ENCODE measurements at places on chromosomes 3 and 15.

DNA sequence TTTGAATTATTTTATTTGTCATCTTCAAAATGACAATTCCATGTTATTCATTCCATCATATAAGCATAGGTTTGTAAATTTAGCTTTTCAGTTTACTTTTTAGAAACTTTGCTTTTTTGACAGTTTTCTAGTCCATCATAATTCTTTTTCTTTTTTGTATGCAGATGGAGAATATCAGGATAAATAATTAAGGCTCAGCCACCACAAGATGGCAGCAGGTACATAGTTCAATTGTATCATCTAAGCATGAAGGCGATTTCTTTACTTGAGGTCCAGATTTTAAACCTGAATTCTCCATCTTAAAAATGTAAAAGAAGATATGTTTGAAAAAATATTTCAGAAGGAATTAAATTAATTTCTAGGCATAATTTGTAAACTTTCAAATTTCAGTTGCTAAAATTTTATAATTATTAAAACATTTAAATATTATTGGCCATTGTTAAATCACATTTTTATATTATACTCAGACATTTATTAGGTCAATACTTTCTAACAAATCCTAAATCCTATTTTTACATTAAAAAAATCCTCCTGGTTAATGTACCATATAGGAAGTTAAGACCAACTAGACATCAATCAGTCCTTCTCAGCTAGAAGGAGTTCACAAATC, 15.1 kb downstream of the PLSCR5 start:
- no peak for DNase-seq

DNA sequence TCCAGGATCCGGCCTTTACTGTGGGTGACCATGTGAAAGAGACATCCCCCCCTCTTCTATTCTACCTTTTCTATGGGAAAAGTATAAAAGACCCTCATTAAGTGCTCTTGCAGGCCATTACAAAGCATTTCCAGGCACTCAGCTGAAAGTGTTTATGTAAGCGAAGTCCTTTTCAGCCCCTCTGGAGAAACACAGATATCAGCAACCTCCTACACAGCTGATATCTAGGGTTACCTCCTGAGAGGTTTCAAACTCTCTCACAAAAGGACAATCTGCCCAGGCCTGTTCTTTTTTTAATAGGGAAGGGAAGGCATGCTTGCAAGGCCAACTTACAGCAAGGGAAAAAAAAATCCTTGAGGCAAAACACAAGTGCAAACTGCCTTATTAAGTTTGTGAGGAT, 12.6 kb downstream of the ETV5 start:
- DNase-seq = no peak

- no peak for DNase-seq
Observed at GRCh38 chr3:13086531-13086981, 13.3 kb upstream of the IQSEC1 start.

GRCh38 chr3:194259982-194260766, 91.0 kb downstream of the CPN2 start:
- DNase-seq = peak; percentile 50

GRCh38 chr3:156963096-156963495, 136.9 kb downstream of the LEKR1 start:
- no peak for DNase-seq

DNA sequence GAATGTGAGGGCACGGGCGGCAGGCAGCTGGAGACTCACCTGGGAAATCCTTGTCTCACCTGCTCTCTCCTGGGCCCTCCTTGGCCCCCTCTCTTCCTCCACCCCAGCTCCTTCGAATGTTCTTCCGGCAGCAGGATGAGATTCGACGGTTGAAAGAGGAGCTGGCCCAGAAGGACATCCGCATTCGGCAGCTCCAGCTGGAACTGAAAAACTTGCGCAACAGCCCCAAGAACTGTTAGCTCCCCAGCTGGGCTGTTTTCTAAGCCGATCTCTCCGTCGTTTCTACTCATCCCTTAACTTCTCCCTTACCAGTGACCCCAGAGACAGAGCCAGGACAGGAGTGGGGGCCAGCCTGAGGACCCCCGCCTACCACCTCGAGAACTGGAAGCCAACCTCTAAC, 95.0 kb downstream of the ANP32A start:
- DNase-seq = no peak

DNA sequence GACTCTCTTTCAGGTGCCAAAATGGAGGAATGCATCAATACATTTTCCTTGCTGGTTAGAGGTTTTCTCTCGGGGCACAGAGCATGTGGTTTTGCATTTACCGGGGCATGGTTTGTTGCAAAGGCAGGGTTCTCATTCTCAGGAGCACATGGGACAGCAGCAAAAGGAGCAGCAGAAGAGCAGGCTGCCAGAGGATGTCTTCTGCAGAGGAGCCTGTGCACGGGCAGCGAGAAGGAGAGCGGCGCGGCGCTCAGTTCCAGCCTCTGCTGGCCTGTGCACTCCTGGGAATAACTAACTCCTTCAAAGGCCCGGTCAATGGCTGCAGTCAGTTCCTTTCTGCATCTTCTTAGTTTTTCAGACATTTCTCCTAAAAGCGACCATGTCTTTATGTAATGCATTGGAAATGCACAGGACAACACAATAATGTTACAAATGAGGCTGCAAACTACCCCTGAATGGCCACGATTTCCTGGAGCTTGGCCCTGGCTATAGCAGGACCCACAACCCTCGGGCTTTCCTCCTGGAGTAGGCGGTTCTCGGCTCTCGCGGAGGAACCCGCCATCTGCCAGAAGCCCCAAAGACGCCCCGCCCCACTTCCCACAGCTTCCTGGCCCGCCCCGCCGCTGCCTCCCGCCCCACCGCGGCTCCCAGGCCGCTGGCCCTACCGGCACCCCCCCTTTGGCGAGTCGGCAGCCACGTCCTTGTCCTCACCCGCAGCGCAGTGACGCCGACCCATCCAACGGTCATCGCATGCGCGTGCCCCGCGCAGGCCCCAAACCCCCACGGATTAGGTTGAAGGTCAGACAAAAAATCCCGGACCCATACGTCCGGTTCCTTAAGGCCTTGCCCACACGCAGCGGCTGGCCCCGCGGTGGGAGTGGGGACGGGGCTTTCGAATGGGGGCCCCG, at the start of gene C3orf62:
TSS of gene C3orf62 (minus strand) at position 758 of the 908 bp plus-strand sequence. CDS start at position 398, 360 bp downstream.
- peak; percentile 95 for DNase-seq

GRCh38 chr3:70606018-70606417, 293.6 kb upstream of the MDFIC2 start:
- DNase-seq = no peak

- no peak for DNase-seq
Observed at GRCh38 chr3:127632035-127632820, 3.2 kb downstream of the PODXL2 start.

- DNase-seq = no peak
Observed at GRCh38 chr3:43330981-43331380, 44.6 kb downstream of the SNRK start.

GRCh38 chr15:90749754-90750153, 32.6 kb downstream of the BLM start:
- DNase-seq = no peak

DNA sequence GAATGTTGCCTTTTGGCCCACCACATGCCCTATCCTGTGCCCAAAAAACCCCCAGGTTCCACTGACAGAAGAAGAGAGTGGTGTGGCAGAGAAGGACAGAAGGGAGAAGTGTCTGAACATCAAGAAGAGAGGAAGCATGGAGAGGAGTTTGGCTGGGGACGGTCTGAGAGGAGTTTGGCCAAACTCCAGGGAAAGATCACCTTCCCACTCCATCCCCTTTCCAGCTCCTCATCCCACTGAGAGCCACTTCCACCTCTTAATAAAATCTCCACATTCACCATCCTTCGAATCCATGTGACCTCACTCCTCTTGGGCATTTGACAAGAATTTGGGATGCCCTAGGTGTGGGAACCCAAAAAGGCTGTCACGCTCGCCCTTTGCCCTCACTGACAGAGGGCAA, 311.6 kb upstream of the GRM7 start:
- no peak for DNase-seq

DNA sequence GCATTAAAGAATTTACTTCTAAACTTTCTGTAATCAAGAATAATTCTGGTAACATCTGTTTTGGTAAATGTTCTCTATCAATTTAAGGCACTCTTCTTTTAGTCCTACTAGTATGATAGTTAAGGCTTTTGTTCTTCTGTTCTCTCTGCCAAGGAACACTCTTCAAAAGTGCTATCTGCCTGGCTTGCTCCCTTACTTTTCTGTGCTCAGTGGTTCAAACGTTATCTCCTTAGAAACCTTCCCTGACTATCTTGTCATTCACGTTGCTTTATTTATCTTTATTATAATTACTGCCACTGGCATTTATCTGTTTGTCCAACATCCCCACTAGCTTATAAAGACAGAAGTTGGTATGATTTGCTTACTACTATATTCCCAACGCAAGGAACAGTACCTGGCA, 59.2 kb downstream of the RFX7 start:
- no peak for DNase-seq

GRCh38 chr15:85044251-85044853, 62.7 kb downstream of the PDE8A start:
- DNase-seq = no peak

DNA sequence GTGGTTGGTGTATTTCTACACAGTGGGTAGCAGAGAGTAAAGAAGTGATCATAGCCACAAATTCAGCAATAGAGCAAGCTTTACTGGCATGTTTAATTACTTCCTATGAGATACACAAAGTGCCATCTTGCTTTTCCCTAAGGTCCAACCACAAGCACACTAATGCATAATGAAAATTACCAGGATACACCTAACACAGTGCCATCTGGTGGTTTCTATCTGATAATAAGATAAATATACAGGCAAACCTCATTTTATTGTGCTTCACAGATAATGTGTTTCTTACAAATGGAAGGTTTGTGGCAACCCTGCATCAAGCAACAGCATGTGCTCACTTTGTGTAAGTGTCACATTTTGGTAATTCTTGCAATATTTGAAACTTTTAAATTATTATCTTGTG, 223.0 kb downstream of the NSUN3 start:
- no peak for DNase-seq

DNA sequence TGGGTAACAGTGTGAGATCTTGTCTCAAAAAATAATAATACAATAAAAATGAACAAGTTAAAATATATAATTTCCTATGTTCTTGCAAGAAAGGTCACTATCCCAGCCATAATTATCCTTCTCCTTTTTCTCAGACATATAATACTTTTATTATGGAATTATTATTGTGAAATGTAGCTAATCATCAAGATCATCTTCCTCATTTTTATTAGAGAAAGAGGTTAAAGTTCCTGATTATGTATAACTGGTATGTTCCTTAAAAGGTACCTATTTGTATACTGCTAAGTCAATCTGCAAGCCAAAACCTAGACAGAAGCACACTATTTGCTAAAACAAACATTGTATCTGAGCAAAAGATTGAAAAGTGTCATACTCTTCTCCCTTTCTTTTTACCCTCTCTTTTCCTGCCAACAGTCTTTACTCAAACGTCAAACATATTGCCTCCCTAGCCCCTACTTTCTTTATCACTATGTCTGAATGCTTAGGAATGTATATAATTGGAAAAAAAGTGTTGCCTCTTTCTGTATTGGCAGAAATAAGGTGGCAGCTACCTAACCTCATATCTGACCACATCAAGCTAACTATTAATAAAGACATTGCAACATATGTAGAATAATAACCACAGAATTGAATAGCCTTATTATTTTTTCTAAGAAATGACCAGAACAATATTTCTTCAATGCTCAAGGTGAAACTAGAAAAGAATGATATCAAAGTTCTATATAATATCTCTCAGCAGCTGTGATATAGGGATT, 18.5 kb downstream of the SEC11A start:
- no peak for DNase-seq

GRCh38 chr3:49623071-49623470, 51.1 kb upstream of the APEH start:
- no peak for DNase-seq

GRCh38 chr3:132641837-132642538, 17.6 kb downstream of the ACAD11 start:
- DNase-seq = no peak

GRCh38 chr15:39786447-39787056, 3.9 kb upstream of the FSIP1 start:
- DNase-seq = no peak

GRCh38 chr3:43732747-43733425, 42.1 kb downstream of the ABHD5 start:
- DNase-seq = no peak

DNA sequence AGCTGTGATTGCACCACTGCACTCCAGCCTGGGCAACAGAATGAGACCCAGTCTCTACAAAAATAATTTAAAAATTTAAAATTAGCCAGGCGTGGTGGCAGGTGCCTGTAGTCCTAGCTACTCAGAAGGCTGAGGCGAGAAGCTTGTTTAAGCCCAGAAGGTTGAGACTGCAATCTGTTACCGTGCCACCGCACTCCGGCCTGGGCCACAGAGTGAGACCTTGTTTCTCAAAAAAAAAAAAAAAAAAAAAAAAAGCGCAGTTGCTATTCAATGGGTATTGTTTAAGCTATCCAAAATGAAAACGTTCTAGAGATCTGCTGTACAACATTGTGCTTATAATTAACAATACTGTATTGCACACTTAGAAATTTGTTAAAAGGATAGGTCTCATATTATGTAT, 24.0 kb downstream of the ZNF148 start:
- DNase-seq = no peak

- DNase-seq = no peak
Observed at GRCh38 chr15:65408324-65409035, 14.3 kb downstream of the IGDCC4 start.

- no peak for DNase-seq
Observed at GRCh38 chr15:78937132-78937739, 7.6 kb downstream of the CTSH start.

- DNase-seq = no peak
Observed at GRCh38 chr15:65326818-65327217, 22.3 kb downstream of the RNU5B-1 start.

DNA sequence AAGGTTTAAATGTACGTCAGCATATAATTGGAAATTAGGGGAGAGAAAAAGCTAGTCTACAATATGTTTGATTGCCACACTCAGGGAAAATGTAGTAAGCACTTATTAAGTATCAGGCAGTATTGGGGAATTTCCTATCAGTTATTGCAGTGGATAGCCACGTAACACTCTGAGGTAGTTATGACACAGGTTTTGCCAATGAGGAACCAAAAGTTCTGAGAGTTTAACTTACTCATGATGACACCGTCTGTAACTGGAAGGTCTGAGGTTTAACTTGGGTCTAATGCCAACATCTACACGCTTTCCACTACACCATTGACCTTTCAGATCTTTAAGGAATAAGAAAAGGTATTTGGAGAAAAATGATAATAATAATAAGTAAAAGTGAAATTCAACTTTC, 89.5 kb downstream of the ZMAT3 start:
- no peak for DNase-seq

- no peak for DNase-seq
Observed at GRCh38 chr3:46123646-46124045, 84.5 kb downstream of the CCR1 start.

- no peak for DNase-seq
Observed at GRCh38 chr15:39627451-39628143, 46.7 kb downstream of the THBS1 start.

Data from coronary artery (tissue), 2 donors.